ENCODE measurements at places on chromosomes 4 and X.

DNA sequence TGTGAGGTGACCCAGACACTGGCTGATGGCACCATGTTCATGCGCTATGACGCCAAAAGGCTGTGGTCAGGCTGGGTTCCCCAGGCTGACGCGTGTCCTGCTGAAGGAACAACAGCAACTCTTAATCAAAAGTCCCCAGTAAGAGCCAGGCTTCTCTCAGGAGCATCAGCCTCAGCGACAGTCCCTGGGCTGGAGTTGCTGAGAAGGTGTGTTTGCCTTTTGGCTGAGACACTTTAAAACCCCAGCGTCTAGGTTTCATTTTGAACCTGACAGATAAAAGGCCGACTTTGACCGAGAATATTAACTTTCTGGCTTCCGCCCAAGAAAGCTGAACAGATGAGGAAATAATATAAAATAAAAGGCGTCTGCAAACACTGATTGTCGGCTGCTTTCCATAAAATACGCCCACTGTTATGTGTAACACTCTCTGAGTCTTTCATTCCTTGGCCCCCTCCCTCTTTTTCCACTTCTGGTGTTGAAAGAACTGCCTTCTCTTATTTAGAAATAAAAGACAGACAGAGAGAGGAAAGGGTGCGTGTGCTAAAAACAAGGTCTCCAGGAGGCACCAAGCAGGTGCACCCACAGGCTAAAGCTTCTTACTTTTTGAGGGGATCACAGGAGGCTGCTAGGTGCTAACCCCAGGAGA, 373.6 kb downstream of the MID1IP1 start:
- no peak for DNase-seq

GRCh38 chrX:141175786-141176185, 1.1 kb downstream of the LDOC1 start:
- DNase-seq: no peak

GRCh38 chr4:40157436-40157835, 39.4 kb upstream of the RHOH start:
- DNase-seq: no peak

DNA sequence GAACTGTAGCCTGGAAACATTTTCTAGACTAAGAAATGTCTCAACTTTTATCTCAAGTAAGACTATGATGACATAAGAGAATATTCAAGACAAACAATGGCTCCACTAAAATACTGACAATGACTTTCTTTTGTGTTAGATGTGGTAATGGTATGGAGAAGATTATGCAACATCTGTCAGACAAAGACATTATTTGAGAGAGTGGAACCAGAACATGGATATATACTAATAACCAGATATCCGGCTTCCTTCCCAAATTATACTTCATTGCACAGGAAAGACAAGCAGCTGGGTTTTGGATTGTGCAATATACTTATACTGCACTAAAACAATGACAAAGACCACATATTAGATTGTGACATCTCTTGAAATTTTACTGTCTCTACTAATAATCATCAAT, 290.8 kb upstream of the GIMD1 start:
- DNase-seq: no peak

- DNase-seq: no peak
Measured at GRCh38 chrX:85419293-85419692, 39.8 kb upstream of the POF1B start.

DNA sequence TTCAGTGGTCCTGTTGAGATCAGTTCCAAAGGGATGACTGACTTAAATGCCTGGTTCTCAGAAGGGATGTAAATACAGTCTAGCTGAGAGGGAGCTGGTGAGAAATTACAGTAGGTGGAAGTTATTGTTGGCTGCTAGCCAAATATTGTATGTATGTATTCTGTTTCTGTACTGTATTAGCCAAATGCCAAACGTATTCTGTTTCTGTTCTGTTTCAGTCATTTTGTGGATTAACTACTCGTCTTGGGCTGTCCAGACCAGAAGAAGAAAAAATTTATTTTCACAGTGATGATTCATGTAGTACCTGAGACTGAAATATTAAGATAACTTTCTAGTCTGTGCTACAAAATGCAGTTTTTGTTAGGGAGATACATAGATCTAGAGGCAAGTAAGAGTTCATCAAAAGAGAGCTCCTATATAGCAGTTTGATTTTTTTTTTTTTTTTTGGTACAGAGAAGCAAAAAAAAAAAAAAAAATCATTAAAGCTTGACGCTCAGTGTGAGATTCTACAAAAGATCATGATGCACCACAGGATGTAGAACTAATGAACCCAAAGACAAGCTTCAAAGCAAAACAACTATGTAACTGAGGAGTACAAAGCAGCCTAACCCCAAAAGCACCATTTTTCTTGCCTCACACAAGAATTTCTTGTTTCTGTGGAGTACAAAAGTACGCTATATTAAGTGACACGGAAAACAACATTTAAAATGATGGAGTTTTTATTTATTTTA, 54.8 kb downstream of the CASP6 start:
- no peak for DNase-seq

GRCh38 chr4:96146686-96147085, 306.8 kb downstream of the PDHA2 start:
- DNase-seq: no peak

DNA sequence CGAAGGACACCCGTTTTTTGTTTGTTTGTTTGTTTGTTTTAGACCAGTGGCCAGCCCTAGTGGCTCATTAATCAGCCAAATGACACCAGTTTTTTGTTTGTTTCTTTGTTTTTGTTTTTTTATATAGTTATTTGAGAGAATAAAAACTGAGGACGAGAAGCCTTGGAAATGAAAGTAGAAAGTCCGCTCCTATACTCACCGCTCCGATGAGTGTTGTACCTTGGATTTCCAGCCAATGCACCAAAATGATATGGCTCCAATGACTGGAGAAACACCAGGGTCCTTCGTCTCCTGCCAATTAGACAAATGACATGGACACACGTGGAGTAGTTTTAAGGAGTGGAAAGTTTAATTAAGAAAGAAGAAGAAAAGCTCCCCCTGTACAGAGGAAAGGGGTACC, 87.9 kb downstream of the ZXDA start:
- DNase-seq: no peak

- no peak for DNase-seq
Measured at GRCh38 chr4:169657470-169658107, 37.2 kb downstream of the CLCN3 start.

GRCh38 chr4:56762484-56763250, 58.8 kb downstream of the SPINK2 start:
- DNase-seq: no peak

GRCh38 chrX:150034788-150035187, 96.5 kb upstream of the EOLA2 start:
- DNase-seq: no peak

DNA sequence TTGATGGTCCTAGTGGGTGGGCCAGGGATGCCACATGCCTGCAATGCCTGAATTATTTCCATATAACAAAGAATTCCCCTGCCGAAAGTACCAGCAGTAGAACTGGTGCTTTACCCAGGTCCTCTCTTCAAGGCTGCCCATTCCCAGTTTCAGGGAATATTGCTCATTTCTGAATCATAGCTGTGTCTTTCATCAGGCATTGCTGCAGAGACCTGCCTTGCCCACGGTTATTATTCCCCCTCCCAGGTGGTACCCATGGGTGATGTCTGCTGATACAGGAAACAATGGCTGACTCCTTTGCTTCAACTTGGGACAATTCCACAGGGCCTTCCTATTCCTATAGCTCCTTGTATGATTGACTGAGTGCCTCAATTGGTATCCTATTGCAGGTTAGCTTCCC, 9.7 kb upstream of the IQCM start:
- DNase-seq: no peak

DNA sequence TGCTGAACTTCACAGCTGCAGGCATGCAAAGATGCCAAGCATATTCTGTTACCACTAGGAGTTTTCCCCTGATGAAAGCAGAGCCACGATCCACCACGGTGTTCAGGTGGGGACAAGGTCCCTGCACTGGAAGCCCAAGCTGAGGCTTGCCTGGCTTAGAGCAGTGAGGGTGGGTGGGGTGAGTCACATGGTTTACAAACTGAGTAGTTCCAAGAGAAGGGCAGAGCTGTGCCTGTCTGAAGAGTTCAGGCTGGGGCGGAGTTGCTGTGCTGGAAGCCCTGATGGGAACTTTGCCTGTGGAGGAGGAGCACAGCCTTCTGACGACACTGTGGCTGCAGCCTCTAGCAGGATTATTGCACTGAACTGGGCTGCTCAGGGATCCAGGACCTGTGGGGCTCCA, 45.5 kb downstream of the FAM9B start:
- peak; percentile 35 for DNase-seq

Measured in GM04504 (cell line).